ENCODE measurements at places on chromosomes 3 and 15.

- DNase-seq, result no peak
Observed at GRCh38 chr3:106946866-106947265, 430.4 kb upstream of the CCDC54 start.

DNA sequence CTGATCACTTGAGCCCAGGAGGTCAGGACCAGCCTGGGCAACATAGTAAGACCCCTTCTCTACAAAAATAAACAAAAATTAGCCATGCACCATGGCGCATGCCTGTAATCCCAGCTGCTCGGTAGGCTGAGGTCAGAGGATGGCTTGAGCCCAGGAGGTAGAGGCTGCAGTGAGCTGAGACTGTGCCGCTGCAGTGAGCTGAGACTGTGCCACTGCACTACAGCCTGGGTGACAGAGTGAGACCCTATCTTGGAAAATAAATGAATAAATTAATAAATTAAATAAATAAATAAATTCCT is 10.8 kb downstream of the SHISA5 start:
- no peak for DNase-seq

DNA sequence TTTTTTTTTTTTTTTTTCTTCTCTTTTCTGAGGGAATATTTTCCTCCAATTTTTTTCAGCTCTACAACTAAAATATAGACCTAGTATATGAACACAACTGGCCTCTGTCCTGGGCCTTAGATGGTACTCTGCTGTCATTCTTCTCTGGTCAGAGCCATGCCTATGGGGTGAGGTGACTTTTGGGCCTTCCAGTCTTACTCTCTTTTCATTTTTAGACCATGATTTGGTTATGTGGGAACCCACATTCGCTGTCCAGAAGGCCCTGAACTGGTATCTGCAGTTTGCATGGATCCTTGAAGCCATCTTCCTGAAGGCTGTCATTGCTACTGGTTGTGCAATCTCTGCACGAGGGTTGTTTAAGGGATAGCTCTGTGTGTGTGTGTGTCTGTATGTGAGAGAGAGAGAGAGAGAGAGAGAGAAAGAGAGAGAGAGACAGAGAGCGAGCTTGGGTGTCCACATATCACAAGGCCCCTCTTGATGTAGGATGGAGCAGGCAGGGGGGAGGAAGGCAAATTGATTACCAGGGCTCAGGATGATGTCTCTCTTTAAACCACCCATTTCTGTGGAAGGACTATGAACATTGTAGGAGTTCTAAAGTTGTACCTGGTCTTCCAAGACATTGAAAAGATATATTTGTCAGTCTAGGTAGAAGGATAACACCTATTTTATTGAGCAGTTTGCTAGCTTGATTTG is 6.9 kb downstream of the TGFBR2 start:
- DNase-seq, result no peak

DNA sequence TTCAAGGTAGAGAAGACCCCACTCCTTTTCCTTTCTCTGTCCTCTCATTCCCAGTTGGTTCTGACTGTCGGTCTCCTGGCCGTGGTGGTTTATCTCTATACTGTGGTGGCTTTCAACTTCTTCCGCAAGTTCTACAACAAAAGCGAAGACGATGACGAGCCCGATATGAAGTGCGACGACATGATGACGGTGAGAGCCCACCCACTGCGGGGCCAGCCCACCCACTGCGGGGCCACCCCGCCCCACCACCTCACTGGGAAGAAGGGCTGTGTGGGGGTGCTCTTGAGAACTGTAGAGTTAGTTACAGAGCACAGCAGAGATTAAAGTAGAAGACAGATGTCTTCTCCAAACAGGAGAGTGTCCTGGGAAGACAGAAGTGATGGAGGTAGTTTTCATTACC is 110.6 kb upstream of the CHRM5 start:
- no peak for DNase-seq

GRCh38 chr15:57111002-57111401 is 192.6 kb downstream of the TCF12 start:
- no peak for DNase-seq

DNA sequence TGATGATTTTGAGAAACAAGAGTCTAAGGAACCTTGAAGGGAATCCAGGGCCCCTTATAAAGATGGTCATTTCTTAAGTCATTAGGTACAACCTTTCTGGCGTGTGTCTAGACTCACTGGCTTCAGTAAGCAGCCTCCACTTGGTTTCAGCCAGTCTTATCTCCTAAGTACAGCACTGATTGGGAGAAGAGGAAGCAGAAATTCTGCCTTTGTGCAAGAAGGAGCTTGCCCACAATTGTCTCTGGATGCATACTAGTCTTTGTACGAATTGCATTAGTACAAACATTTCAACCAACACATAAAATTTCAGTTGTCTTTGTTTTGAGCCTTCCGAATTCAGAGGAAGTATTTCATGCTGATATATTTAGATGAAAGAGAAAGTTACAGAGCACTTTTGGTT is 139.4 kb downstream of the SLCO3A1 start:
- DNase-seq, result no peak
